Stimulated activated CD4-positive, alpha-beta T cell treated with anti-CD3 and anti-CD28 coated beads, Interleukin-4, amount 100 ng/mL, for 1 hour (primary cell): ENCODE measurements at places on chromosomes 7 and 10.

- DNase-seq: no peak
These were observed 7.1 kb downstream of the CPVL start for GRCh38 chr7:29139191-29139590.

GRCh38 chr10:5860066-5860465, 29.6 kb downstream of the ANKRD16 start:
- no peak for DNase-seq

DNA sequence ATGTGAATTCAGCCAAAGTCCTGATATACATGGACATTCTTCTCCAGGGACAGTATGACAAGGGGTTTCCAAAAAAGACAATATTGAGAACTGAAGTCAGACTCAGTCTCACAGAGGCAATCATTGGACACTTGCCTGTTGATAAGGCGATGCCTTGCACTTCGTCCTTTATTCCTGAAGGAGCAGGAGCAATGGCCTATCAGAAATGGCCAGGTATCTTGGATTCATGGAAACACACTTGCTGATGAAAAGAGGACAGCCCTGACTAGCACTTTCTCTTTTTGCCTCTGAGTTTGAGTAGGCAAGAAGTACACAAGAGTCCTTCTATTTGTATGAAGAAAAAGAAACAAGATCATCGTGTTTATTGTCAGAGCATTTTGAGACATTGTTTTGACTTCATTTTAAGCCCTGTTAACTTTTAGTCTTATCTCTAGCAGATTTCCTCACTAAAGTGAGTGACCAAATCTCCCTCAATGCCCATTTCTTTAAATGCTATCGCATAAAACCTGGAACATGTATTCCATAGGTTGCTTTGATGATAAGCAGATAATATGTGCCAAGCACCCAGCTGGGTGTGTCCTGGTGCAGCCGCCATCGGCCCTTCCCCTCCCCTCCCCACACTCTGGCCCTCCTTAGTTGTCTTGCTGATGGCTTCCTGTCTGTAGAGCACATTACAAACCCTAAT, 26.6 kb downstream of the ST8SIA6 start:
- no peak for DNase-seq

DNA sequence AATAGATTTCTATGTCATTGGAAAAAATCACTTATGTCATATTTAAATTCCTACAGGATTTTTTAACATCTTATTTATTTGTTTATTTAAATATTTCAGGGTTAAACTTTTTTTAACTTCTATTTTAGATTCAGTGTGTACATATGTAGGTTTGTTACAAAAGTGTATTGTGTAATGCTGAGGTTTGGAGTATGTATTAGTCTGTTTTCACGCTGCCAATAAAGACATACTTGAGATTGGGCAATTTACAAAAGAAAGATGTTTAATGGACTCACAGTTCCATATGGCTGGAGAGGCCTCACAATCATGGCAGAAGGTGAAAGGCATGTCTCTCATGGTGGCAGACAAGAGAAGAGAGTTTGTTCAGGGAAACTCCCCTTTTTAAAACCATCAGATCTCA, 65.4 kb downstream of the MGAM2 start:
- no peak for DNase-seq

- DNase-seq: no peak
These were observed 9.9 kb downstream of the LBX1 start for GRCh38 chr10:101219139-101219945.

- no peak for DNase-seq
These were observed 27.4 kb upstream of the DGKI start for GRCh38 chr7:137873979-137874777.

DNA sequence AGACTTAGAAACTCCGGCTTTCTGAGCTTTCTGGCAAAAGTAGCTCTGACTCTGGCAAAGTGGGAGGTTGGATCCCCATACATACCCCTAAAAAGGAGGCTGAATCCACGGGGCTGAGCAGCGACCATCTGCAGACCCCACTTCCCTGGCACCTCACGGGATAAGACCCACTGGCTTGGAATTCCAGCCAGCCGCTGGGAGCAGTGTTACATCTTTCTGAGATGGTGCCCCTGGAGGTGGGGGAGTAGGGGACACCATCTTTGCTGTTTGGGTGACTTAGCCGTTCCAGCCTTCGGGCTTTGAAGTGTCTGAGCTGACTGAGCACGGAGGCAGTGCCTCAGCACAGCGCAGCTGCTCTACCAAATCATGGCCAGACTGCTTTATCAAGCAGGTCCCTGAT, 45.0 kb upstream of the GRM3 start:
- no peak for DNase-seq

DNA sequence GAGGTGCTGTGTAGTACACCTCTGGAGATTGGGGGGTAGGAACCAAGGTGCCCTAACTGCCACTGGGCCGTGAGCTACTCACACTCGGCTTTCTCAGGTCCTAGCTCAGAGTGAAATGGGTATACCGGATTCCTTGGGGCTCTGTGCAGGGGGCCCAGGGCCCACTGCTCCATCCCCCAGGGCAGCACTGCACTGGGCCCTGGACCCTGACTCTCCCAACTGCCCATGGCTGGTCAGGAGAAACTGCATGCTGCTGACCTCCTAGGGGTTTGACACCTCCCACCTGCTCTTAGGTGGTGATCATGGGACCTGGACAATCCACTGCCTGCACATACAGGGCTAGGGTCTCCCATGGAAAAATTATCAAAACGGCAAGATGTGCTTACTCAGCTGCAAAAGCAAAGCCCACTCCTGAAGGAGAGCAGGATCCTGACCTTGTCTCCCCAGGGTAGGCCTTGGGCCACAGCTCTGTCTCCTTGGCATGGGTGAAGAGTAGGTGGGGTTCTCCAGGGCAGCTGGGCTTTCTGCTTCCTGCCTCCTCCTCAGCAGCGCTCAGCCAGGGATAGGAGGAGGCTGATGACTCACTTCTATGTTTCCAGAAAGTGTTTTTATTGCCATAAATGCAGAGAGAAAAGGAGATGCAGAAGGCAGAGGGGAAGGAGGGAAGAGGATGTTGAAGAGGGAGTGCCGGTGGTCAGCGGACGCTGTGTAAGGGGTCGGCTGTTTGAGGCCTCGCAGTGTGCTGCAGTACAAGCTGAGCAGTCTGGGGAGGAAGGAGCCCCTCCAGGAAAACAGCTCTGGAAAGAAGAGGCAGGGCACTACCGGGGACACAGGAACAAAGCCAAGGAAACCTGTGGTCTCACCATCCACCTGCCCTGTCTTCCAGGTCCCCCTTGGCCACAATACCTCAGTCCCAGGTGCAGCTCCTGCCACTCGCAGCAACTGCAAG, 107.8 kb downstream of the ARHGAP22 start:
- no peak for DNase-seq

GRCh38 chr10:97336942-97337831, 2.7 kb upstream of the FRAT2 start:
- no peak for DNase-seq
